Stimulated activated CD8-positive, alpha-beta memory T cell treated with anti-CD3 and anti-CD28 coated beads, Interleukin-4, amount 100 ng/mL, for 4 hours (primary cell): ENCODE measurements at places on chromosomes 2 and 18.

DNA sequence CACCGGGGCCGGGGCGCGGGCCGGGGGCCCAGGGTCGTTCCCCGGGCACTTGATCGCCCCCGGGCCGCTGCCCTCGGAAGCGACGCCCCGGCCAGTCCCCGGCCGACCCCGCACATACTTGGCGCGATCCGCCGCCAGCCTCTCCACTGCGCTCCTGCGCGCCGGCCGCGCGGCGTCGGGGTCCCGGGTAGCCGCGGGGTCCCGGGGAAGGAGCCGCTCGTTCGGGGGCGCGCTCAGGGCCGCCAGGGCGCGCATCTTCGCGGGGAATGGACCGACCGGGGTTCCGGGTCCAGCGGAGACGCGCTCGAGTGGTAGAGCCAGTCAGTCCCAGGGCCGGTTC lies 204 bp downstream of the FAM110C start:
- DNase-seq, result no peak

GRCh38 chr2:65456064-65456463 lies 23.7 kb upstream of the SPRED2 start:
- DNase-seq, result no peak

- DNase-seq, result no peak
Measured at GRCh38 chr2:18373664-18374063, 186.8 kb downstream of the RDH14 start.

- no peak for DNase-seq
Measured at GRCh38 chr18:78914249-78914935, 65.2 kb upstream of the SALL3 start.

DNA sequence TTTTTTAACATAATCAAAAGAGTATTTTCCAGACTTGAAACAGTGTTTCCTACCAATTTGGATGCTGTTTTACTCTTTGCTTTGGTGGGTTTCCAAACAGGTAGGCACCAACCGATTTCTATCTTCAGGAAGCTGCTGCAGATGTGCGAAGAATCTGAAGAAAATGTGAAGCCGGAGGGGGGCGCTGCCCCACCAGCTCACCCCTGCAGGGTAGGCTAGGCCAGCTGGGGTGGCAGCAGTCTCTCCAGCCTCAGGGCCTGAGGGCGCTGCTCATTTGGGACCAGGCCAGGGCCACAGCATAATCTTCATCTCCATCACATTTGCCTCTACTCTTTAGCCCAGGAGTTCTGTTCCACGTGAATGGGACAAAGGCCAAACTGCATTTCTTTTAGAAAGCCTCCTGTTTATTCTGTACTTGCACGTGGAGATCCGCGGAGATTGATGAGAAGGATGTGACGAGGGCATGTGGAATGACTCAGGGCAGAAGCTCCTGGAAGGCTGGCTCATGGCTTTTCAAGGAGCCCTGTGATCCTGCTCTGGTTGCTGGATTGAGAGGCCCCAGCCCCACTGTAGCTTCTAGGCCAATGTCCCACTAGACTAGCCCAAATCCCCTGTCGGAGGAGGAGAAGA lies 84.2 kb upstream of the FAM136A start:
- DNase-seq, result no peak

- DNase-seq, result no peak
Measured at GRCh38 chr18:73366713-73367112, 498.9 kb upstream of the NETO1 start.

DNA sequence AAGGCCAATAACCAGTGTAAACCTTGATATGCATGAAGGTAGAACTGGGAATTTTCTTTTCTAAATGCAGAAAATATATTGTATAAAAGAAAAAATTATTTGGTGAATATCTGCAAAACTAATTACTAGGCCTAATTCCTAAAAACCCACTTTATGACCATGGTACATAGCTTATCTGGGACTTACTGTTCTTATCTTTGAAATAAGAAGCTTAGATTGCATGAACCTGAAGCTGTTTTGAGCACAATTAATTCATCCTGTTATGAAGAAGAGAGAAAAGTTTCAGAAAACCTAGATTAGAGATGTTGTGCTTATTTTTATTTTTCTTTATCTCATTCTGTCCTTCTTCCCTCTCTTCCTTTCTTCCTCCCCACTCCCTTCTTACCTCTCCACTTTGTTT lies 235.0 kb downstream of the GULP1 start:
- DNase-seq, result no peak

GRCh38 chr18:44786257-44786656 lies 105.6 kb downstream of the SETBP1 start:
- no peak for DNase-seq

DNA sequence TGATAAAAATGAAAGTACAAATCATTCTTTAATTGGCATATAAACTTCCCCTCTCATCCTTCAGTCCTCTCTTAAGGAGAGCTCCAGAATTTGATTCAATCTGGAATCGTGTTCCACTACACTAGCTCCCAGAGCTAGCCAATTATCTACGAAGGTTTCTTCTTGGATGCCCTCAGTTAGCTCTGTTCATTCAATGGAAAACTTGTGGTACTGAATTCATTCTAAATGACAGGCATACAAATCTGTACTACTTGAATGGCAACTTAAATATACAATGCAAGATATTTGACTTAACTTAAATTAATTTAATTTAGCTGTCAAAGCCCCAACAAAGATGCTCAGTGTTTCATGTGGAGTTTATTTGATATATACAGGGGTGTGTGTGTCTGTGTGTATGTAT lies 1474.2 kb upstream of the CELF4 start:
- no peak for DNase-seq

GRCh38 chr2:133039531-133039930 lies 369.5 kb upstream of the LYPD1 start:
- no peak for DNase-seq

GRCh38 chr2:157336137-157337010 lies 10.8 kb upstream of the ERMN start:
- DNase-seq, result peak; percentile 9

DNA sequence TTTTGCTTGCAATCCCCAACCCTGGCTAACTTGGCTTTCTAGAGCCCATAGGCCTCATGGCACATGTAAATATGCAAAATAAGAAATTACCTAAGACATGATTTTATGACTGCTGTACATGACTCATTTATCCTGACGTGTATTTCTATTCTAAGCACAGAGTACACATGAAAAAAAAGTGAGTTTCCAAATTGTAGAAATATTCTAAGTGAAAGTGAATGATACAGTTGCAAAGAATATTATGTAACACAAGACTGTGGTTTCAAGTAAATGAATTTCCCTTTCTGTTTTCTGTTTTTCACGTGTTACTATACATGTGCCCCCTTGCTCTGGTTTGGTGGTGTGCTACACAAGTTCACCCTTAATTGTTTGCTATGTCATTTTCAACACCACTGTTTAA lies 162.4 kb downstream of the LRP1B start:
- no peak for DNase-seq

DNA sequence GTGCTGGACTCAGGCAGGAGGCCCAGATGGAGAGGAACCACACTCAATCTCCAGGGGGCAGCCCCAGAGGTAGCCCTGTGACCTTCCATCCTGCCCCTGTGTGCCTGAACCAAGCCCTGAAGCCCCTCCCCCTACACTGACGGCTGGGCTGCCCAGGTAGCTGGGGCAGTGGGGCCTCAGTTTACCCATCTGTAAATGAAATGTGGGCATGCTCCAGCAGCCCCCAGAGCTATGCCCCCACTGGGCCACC lies 15.8 kb downstream of the CROCC2 start:
- DNase-seq, result no peak

DNA sequence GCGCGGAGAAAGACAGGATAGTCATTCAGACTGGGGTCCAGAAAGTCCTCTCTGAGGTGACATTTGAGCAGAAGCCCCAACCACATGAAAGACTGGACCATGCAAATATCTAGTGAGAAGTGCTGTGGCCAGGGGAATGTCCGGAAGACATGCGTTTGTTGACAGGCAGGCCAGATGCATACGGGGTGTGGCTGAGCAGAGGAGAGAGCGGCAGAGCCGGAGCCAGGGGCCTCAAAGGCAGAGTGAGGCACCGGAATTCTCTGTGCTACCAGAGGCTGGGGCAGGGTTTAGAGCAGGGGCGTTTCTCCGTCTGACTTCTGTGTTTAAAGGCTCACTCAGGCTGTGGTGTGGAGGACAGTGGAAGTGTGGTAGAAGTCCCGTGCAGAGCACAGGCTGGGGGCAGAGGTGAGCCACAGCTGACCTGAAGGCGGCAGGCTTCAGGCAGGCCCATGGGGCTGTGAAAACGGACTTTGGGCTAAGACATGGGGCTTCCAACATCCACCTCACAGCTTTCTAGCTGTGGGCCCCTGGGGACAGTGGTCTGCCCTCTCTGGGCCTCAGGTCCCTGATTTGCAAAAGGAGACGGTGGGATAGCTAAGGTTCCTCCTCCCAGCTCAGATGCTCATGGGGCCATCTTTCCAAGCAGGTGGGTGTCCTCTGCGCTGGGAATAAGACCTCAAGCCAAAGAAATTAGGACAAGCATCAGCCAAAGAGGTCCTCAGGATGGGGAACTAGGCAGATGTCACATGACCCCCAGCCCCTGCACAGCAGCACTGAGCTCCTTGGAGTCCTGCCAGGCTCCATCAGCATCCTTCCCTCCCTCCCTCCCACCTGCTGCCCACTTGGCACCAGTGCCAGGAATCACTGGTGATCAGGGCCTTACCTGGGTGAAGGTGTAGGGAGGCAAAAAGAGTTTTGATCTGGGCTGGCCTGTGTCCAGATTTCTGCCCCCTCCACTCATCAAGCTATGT lies 11.2 kb downstream of the RUFY4 start:
- no peak for DNase-seq

GRCh38 chr2:35741556-35741955 lies 614.0 kb upstream of the CRIM1 start:
- DNase-seq, result no peak

DNA sequence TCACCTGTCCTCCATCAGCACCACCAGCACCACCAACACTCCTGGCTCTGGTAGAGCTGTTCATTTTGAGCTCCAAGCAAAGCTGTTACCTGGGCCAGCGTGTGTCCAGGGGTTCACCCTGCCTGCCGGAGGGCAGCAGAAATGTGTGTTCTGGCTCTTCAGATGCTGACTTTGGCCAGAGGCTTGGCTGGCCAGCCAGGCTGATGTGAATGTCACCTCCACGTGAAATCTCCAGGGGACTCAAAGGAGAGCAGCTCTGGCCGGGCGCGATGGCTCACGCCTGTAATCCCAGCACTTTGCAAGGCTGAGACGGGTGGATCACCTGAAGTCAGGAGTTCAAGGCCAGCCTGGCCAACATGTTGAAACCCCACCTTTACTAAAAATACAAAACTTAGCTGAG lies 33.5 kb downstream of the CIB4 start:
- no peak for DNase-seq

DNA sequence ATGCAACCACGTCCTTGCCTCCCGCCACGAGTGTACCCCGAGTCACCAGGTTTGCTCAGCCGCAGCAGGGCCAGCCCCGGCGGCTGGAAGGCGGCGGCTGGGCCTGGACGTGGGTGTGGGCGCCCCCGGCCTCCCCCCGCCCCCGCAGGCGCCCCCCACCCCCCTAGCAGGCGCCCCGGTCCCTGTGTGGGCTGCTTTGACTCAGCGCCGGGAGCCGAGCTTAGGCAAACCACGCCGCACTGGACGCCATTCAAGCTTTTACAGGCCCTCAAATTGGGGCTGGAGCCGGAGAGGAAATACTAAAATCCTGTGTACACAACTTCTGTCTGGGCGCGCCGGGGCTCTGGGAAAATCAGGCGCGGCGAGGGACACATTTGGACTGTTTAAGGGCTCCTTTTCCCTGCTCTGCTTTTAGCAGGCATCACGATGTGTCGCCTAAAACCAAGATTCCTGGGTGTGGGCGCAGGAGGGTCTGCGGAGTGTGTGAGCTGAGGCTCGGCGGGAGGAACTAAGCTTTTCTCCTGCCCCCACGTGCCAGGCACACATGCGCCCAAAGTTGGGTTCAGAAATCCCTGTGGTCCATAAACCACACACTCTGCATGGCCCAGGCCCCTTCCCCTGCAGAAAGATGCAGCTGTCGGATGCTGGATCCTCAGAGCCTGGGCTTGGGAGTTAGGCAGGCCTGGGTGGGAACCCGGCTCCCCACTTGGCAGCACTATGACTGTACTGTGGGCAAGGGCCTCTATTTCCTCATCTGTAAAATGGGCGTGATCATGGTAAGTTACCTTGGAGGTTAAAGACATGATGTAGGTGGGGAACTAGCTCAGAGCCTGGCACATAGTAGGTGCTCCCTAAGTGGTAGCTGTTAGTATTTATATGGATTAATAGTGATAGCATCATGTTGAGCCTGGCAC lies 57.6 kb downstream of the ATOH8 start:
- DNase-seq, result no peak

DNA sequence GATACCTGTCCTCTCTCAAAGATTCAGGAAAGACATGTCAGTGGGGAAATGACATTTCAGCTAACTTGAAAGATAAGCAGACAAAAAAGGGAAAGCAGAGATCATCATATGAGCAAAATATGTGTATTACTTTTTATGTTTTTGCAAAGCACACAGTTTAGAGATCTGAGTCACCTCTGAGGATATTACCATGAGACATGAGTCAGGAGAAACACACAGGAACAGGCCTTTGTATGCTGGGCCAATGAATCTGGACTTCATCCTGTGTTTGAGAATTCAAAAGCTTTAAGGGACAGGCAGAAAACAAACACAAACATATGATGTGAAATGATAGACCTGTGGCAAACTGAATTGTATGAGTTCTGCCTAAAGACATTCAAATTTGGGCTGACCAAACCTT lies 306.0 kb upstream of the EPC2 start:
- no peak for DNase-seq

GRCh38 chr2:239292959-239293774 lies 107.7 kb downstream of the HDAC4 start:
- DNase-seq, result no peak

DNA sequence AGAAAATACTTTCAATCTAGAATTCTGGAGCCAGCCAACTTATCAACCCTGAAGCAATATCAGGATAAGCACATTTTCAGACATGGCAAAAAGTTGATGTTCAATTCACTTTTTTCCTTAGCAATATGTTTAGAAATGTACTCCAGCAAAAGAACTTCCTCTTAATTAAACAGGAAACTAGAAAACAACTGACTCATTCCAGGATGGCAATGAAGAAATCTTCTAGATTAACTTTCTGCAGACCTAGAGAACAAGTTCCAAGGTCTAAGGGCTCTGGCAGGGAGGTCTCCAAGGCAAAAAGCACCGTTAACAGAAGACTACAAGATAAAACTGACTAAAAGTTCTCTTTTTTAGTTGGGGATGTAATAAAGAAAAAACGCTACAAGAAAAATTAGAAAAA lies 69.2 kb upstream of the VWC2L start:
- DNase-seq, result no peak

- DNase-seq, result no peak
Measured at GRCh38 chr2:122692400-122693083, 937.1 kb downstream of the TSN start.

DNA sequence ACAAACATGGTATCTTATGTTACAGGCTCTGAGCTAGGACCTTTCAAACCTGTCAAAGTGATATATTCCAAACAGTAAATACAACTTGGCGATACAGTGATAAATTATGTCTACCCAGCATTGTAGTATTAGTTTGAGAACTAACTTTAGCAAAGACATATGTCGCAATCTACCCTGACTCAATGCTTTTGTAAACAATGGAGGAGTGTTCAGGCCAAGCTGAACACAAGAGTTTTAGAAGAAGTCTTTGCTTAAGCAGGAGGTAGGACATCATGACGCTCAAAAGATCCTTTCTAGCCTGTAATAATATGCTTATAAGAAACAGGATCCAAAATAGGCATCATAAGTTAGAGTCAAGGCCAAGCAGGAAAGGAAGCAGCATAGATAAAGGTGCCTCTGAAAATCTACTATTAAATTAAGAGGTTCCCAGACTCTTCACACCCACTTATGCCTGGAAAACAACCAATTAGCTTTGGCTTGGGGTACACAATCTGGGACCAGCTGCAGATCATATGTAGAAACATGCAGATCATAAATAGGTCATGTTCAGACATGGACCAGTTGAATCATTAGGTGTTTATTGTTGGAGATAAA lies 132.5 kb downstream of the CSRNP3 start:
- DNase-seq, result no peak

- DNase-seq, result no peak
Measured at GRCh38 chr2:203857656-203858055, 9.9 kb upstream of the CTLA4 start.
